H1 (cell line): ENCODE measurements at places on chromosomes 4 and X. TPM values are rescaled to one million over a fixed set of nuclear protein-coding genes. Genes with fewer than 3 reads are reported as not detected.

DNA sequence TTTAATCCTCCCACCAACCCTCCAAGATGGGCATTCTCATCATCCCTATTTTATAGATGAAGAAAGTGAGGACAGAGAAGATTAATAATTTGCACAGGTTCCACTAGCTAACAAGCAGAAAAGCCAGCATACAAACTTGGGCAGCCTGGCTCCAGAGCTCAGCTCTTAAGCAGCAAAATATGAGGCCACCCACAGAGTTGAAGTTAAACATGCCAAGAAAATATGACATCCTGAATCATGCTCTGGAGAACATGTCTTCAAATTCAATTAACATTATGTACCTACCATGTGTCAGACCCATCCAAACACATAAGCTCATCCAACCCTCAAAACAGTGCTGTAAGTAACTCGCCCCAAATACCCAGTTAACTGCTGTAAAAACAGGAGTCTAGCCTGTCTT is 33.9 kb downstream of the USP46 start:
- DNase-seq = no peak

- no peak for DNase-seq
Observed at GRCh38 chrX:40968180-40968579, 117.1 kb upstream of the USP9X start.

- no peak for DNase-seq
Observed at GRCh38 chrX:39381422-39381821, 580.2 kb downstream of the MID1IP1 start.

DNA sequence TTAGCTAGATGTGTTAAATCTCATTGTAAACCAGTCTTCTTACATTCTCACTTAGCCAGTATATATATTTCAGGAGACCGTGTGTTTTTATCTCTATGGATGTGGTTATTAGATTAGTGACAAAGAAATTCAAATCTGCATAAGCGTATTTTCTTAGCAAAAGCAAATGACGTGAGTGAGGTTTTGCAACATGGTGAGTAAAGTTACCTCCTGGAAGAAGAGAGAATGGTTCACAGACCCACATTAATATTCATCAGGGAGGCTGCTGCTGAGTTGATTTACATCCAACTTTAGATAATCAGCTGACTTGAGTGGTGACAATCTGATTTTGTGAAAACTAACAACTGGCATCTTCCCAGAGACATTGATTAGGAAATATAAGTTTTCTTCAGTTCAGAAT is 589.9 kb upstream of the GALNT7 start:
- DNase-seq = no peak

DNA sequence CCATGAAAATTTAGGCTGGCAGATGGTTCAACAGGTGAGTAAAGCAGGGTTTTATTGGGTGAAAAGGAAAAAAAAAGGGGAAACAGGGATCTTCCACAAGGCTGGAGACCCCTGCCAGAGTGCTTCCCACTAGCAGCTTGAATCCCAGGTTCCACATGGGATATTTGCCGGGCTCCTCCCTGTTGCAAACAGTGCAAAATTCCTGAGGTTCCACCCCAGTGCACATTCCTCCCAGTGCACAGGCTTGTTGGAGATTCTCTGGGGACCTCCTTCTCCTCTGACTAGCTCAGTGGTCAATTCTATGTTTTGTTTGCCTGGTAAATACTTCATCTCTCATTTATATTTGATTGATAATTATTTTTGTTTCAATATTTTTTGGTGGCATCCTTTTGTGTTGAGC is 66.4 kb upstream of the UGT2B15 start:
- no peak for DNase-seq

DNA sequence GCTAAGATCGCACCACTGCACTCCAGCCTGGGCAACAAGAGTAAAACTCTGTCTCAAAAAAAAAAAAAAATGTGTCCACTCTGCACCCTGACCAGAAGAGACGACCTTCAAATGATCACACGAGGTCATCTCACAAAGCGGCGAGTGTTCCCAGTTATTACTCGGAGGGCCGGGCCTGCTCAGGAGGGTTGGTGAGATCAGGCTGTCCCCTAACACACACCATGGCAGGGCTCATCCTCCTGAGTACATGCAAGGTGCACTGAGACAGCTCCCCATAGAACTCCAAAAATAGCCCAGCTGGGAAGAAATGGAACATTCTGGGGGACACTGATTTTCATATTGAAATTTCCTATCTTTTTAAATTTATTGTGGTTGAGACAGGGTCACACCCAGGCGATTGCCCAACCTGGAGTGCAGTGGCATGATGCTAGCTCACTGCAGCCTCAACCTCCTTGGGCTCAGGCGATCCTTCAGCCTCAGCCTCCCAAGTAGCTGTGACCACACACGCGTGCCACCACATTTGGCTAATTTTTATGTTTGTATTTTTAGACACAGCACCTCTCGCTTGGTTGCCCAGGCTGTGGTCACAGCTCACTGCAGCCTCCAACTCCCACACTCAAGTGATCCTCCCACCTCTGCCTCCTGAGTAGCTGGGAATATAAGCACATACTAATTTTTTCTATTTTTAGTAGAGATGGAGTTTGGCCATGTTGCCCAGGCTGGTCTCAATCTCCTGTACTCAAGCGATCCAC is 51.5 kb downstream of the DHRSX start:
- no peak for DNase-seq

DNA sequence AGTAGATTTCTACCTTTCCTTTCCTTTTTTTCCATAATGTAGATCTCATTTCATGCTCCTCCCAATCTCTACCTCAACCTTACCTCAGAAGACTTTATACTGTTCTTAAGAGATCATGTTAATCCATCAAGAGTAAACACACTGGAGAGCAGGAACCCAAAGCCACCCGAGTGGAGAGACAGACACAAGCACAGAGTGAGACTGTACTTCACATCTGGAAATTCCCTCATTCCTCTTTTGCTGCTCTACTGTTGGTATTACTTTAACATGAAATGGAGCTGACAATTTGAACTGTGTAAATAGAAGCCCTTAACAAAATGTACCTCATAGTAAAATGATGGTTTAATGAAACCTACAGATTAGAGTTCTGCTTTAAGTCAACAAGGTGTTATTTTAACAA is 105.7 kb upstream of the RASGEF1B start:
- no peak for DNase-seq

GRCh38 chr4:42654631-42655268 is 2.2 kb downstream of the ATP8A1 start:
- no peak for DNase-seq

- DNase-seq = no peak
Observed at GRCh38 chr4:69134471-69134870, 38.2 kb downstream of the UGT2B7 start.

DNA sequence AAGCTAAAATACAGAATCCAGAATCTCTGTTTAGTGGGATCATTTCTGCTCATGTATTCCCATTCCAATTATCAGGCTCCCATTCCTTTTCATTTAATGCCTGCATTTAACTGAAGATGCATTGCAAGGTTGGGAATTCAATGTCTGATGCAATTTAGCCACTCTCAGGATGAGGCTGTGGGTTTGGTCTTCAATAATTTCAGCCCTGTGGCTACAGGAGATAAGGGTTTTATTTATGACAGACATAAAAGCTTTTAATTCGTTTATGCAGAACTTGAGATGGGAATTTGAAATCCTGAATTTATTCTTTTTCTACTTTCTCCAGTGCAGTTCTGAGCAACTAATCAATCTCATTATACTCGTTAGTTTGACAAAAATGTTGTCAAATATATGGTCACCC is 1225.9 kb downstream of the PCDH18 start:
- no peak for DNase-seq

DNA sequence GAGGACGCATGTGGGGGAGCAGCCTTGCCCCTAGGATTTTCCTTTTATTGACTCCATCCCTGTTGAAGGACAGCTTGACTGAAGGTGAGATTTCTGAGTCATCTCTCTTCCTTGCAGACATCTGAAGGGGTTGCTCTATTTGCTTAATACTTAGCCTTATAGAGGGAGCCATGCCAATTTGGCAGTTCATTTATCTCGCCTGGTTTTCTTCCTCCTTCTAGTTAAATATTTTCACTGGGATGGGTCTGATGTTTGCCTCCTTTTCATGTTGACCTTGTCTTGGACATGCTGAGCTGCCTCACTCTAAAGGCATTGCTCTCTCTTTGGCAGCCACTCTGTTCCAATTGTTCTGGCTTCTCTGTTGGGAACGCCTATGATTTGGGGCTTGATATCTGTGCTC is 151.0 kb upstream of the PSAPL1 start:
- no peak for DNase-seq

Gene PAGE5
- not detected in 2 replicates for total RNA-seq

Gene PGK1
- 396 and 427 TPM in 2 replicates for total RNA-seq

Gene GNL3L
- total RNA-seq = 70.6 and 71.2 TPM in 2 replicates

Gene DRP2
- 0.20 and 0.25 TPM in 2 replicates for total RNA-seq

Gene VSIG4
- not detected in 2 replicates for total RNA-seq
